AML-193 (cell line): ENCODE measurements at places on chromosomes 6 and 20.

GRCh38 chr20:45432294-45432693, 16.4 kb downstream of the PIGT start:
- DNase-seq, result peak; percentile 88

- DNase-seq, result no peak
These were observed 78.7 kb downstream of the GMDS start for GRCh38 chr6:2166717-2167116.

DNA sequence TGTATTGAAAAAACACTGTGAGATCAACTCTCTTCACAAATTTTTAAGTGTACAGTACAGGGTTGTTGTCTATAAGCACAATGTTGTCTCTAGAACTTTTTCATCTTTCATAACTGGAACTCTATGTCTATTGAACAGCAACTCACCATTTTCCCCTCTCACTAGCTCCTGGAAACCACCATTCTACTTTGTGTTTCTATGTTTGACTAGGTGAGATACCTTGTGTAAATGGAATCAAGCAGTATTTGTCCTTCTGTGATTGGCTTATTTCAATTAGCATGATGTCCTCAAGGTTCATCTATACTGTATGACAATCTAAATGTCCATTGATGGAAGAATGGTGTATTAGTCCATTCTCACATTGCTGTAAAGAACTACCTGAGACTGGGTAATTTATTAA, 210.1 kb upstream of the FUT9 start:
- no peak for DNase-seq

- peak; percentile 48 for DNase-seq
These were observed 36.9 kb upstream of the FANCE start for GRCh38 chr6:35415065-35415891.

GRCh38 chr6:90907931-90908655, 321.2 kb upstream of the MAP3K7 start:
- no peak for DNase-seq

GRCh38 chr20:11057624-11058023, 383.8 kb upstream of the JAG1 start:
- no peak for DNase-seq

DNA sequence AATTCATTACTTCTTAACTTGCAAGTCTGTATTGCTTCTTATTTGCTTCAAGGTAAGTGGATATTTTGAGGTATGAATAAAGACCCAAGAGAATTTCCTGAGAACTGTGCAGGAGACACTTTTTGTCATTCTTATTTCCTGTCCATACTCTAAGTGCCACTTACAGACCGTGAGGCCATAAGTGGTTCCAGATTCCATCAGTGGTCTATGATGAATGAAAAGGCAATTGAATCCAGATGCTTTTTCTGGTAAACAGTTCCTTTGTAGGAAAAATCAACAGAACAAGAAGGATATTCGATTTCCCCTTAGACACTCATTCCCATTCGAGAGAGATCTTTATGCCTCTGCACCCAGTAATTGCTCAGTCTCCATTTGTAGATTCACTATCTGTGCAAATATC, 58.3 kb upstream of the PDE10A start:
- DNase-seq, result no peak

DNA sequence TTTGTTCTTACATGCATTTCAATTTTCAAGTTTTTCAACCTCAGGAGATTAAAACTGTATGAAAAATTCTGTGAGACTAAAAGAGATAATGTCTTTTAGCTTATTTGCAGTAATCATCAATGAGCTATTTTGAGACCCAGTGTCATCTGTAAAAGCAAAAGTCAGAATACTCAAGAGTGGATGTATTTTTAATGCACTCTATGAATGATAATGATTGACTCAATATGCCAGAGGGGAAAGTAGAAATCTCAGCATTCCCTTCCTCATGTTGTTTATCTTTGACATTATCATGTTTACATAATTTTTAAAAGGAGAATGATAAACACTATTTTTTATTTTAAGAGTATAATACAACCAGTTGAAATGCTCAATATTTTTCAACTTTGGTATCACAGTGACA, 162.1 kb downstream of the MMUT start:
- DNase-seq, result no peak

GRCh38 chr6:10421158-10421920, 6.5 kb upstream of the TFAP2A start:
- DNase-seq, result no peak

DNA sequence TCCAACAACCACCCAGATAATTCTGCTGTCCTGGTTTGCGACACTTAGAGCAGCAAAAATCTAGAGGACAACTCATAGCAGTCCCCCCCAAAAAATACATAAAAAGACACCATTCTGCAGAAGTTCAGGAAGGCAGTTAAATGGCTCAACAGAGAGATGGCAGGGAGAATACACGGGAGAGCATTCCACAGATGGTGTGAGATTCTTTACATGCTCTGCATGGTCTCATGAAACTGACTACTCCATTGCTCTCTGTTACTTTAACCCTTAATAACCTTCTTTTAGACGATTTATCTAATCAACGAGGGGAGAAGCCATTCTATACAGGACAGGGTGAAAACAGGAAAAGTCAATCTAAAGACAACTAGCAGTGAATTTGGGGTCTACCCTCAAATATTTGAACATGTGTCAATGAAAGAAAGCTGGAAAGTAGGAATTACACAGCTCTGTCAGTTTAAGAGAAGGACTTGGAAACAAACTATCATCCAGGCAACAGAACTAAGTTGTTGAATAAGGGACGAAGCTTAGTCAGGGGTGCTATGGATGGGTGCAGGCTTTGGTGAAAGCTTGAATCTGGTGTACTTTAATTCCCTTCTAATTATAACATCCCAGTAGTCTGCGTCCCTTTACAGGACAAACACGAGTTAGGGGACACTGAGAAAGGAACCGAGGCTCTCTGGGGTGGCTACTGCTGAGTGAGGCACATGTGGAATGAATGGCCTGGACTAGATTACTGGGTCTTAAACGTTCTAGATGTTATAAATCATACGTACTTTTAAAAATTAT, 5.1 kb downstream of the PERP start:
- no peak for DNase-seq

- no peak for DNase-seq
These were observed 14.0 kb upstream of the GRM4 start for GRCh38 chr6:34159844-34160243.

DNA sequence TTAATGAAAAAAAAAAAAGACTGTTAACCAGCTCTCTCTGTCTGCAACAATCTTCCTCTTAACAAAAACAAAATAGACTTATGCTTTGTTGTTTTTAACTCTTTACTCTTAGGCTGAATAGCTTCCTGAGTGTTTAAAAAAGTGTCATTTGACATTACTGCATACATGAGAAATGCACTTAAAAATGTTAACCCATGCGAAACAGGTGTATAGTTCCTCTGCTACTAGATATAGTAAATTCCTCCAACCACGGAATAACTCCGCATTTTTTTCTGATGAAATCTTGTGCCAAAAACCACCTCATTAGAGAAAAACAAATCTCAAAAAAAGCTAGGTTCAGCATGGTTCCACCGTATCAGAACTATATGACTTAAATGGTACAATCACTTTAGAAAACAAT, 426.0 kb downstream of the ADGRB3 start:
- no peak for DNase-seq

GRCh38 chr20:36175016-36175415, 20.5 kb downstream of the EPB41L1 start:
- no peak for DNase-seq

- DNase-seq, result no peak
These were observed 1.2 kb downstream of the CBFA2T2 start for GRCh38 chr20:33490934-33491656.

DNA sequence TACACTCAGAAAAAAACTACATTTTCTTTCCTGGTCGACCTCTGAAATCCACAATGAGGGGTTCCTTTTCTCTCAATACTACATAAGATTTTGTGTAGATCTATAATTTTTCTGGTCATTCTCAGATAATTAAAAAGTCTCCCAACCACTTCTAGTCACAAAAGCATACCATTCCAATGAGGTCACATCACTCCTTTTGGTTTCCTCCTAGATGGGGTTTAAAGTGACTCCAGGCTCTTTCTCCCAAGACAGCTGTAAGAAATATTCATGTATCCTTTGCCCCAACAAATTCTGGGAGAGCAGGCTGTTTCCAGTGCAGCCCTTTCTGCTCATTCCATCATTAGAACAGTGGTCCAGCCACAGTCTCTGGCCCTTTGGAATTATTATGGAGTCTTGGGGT, 43.1 kb upstream of the BEND6 start:
- no peak for DNase-seq

- peak; percentile 74 for DNase-seq
These were observed 6.0 kb upstream of the PTK7 start for GRCh38 chr6:43070028-43070632.

- no peak for DNase-seq
These were observed 246.9 kb upstream of the PRDM1 start for GRCh38 chr6:105839266-105839665.

GRCh38 chr20:50053362-50054230, 59.4 kb downstream of the UBE2V1 start:
- no peak for DNase-seq

GRCh38 chr20:36688630-36689029, 42.6 kb upstream of the SLA2 start:
- no peak for DNase-seq

DNA sequence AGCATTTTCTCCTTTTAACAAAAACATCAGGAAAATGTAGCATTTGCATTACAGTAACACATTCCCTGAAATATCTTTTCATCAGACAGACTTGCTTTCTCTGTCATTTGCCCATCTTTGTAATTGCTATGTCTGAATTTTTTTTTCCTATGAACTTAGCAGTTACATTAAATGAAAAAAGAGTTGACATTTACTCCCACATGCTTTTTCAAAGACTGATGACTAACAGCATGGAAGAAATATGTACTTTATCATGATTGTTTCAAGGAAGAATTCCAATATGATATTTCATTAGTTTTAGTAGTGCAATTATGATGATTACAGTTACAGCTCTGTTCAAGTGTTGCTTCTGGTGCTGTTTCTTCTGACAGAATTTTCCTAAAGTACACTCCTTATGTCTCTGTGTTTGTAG, 864.5 kb upstream of the MAN1A1 start:
- no peak for DNase-seq

- DNase-seq, result no peak
These were observed 38.9 kb downstream of the CD109 start for GRCh38 chr6:73734832-73735453.

DNA sequence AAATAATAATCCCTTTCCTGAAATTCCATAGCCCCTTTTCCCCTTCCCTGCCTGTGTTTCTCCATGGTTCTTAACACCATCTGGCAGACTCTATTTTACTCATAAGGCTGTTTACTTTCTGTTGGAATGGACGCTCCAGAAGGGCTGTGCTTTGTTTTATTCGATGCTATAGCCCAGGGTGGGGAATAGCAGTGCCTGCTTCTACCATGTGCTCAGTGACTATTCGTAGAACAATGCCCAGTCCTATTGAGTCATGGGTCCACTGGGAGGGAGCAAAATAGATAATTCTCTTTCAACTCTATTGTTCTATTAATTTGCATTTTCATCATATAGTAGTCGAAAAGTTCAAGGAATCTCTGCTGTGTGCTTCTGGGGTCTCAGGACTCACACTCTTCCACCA, 565.1 kb downstream of the C6orf118 start:
- no peak for DNase-seq

GRCh38 chr20:2746636-2747265, 53.7 kb downstream of the CPXM1 start:
- DNase-seq, result no peak

DNA sequence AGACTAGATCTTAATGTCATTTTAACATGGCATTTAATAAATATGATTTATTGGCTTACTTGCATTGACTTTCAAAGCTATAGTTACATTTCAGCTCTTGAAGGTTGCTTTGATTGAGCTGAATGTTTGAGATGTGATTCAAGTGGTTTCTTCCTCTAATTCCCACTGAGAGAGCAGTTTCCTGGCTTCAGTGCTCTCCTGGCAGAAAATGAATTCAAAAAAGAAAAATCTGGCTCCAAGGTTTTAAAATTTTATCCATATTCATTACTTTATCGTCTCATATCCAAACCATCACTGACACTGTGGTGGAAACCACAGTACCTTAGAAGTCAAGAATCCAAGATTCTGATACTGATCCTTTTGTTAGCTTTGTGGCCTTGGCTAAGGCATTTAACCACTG, 263.1 kb upstream of the HSF2 start:
- DNase-seq, result no peak

DNA sequence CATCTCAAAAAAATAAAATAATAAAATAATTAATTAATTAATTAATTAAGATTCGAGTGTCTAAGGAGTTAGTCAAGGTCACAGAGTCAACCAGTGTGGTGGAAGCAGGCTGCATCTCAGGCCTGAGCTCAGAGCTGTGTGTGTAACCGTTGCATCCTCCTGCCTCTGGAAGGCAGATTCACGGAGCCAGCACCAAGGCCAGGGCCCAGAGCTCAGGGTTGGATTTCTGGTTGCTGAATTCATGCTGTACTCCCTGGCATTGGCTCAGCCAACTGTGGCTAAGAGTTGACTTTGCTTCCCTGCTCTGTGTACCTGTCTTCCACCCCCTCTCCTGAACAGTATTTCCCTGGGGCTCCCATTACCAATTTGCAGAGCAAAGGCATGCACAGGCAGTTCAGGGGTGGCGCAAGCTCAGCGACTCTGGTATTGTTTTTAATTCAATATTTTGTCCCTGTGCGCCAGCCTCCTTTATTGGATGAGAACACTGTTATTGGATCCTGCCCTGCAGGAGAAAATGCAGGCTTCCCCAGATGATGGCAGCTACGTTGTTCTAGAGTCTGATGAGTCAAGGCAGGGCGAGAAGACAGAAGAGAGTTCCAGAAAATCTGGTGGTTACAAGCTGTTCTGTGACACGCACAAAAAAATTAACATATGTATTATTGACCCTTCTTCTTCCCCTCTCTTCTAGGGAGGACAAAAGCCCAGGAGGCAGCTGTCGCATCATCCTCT, 12.3 kb upstream of the CTNNBL1 start:
- no peak for DNase-seq

GRCh38 chr6:80872199-80872950, 765.9 kb downstream of the BCKDHB start:
- no peak for DNase-seq

DNA sequence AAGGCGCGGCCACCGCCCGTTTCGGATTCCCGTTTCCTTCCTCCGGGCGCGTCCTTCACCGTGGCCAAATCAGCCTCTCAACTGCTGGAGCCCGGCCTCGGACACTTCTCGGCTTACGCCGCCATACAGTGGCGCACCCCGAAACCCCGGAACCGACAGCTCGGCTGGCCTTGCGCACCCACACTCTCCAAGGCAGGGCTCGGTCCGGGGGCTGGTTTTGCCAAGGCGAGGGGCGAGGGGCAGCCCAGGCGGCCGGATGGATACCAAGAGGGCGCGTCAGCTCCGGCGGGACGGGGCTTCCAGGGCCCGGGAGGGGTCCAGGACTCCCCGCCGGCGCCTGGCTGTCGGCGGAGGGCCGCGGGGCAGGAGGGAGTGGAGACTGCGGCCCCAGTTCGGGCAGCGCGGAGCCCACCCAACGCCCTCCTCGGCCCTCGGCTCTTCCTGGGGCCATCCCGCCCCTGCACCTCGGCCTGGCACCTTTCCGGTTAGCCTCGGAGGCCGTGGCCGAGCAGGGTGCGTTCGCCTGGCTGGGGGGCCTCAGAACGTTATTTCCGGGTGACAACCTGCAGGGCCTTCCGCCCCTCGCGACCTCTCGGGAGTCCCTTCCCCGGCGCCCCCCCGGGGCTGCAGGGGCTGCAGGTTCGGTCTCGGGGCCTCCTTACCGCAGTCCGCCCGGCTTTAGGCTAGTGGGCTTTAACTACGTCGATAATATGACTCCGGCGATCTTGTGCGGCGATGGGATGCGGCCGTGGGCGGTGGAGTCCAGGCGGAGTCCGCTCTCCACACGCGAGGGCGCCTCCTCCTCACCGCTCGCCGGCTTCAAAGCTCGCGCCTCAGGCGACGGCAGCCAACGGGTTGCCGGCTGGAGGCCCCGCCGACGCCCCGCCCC, 697 bp upstream of the CEP43 start:
- DNase-seq, result peak; percentile 21
